ENCODE measurements at places on chromosomes 11 and 22. TPM values are rescaled to one million over a fixed set of nuclear protein-coding genes. Genes with fewer than 3 reads are reported as not detected.

GRCh38 chr22:49586873-49587272 lies 240.8 kb downstream of the BRD1 start:
- no peaks in the 10 kb centered on the region for H3K36me3 ChIP-seq
- no peaks in the 10 kb centered on the region for H3K4me1 ChIP-seq

DNA sequence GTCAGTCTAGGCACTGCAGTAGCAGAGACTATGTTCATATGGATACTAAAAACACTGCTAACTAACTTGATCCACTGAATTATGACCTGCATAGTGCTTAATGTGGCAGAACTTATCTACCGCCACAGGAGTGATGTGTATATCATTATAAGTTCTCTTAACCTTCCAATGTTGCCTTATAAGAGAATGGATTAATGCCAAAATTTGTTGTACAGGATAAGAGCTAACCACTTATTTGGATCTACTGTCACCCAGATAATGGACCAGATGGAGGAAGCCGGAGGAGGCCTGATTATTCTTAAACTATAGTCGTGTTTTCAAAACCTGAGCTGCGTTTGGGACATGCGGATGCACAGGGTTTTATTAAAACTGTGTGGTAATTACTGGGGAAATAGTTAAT lies 1.9 kb upstream of the OR51B4 start:
- H3K4me1 ChIP-seq = no peaks in the 10 kb centered on the region
- H3K27ac ChIP-seq = no peak overlapping the region
- H3K27me3 ChIP-seq = no peaks in the 10 kb centered on the region
- H3K4me3 ChIP-seq = no peak overlapping the region
- no peaks in the 10 kb centered on the region for H3K36me3 ChIP-seq

- no peaks in the 10 kb centered on the region for H3K36me3 ChIP-seq
- H3K27me3 ChIP-seq = no peaks in the 10 kb centered on the region
- peaks cover 5% of the 10 kb centered on the region for H3K4me1 ChIP-seq
- peak; percentile 57 for DNase-seq
Measured at GRCh38 chr11:74397501-74398243, 561 bp downstream of the PGM2L1 start.

GRCh38 chr11:103903621-103904323 lies 132.7 kb upstream of the DDI1 start:
- no peak overlapping the region for H3K4me3 ChIP-seq
- H3K27me3 ChIP-seq = no peaks in the 10 kb centered on the region
- DNase-seq = no peak
- no peaks in the 10 kb centered on the region for H3K36me3 ChIP-seq
- peaks cover 9% of the 10 kb centered on the region for H3K4me1 ChIP-seq

DNA sequence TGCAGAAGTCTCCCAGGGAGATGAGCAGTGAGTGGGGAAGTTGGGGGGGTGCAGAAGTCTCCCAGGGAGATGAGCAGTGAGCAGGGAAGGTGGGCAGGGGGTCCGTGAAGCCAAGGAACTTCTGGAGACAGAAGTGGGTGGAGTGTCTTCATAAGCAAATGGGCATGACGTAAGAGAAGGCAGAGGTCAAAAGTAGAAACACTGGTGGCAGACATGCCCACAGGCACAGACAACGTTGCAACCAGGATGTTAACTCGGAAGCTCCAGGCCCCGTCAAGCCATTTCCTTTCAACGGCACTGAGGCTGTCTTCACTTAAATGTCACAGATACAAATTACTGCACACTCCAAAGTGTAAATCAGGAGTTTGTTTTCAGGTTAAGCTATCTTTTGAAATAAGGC lies 186.1 kb downstream of the SHANK2 start:
- H3K4me1 ChIP-seq = no peaks in the 10 kb centered on the region
- DNase-seq = no peak
- no peak overlapping the region for H3K27ac ChIP-seq
- H3K27me3 ChIP-seq = no peaks in the 10 kb centered on the region
- H3K36me3 ChIP-seq = no peaks in the 10 kb centered on the region
- no peak overlapping the region for H3K4me3 ChIP-seq

- H3K27ac ChIP-seq = no peak overlapping the region
- H3K4me1 ChIP-seq = peaks cover 5% of the 10 kb centered on the region
- DNase-seq = no peak
- no peaks in the 10 kb centered on the region for H3K27me3 ChIP-seq
- H3K36me3 ChIP-seq = peaks cover 99% of the 10 kb centered on the region
Measured at GRCh38 chr22:43988960-43989359, 33.7 kb downstream of the SAMM50 start.

DNA sequence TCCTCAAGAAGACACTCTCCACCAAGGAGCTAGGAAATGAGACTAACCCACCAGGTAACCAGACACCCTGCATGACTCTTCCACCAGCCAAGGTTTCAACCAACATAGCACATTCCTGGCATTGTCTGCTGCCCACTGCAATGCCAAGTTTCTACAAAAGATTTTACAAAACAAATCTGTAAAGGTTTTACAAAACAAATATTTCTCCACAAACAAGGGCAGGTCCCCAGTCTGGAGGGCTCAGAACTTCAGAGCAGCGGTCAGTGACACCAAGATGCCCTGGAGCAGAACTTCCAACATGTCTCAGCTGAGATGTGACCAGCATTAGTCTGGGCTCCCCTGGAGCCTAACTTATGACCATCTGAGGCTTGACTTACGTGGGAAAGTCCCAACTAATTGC lies 14.0 kb downstream of the GALNT18 start:
- H3K4me1 ChIP-seq = peaks cover 12% of the 10 kb centered on the region
- H3K4me3 ChIP-seq = no peak overlapping the region
- H3K36me3 ChIP-seq = no peaks in the 10 kb centered on the region
- H3K27me3 ChIP-seq = no peaks in the 10 kb centered on the region
- H3K27ac ChIP-seq = no peak overlapping the region

- peaks cover 5% of the 10 kb centered on the region for H3K36me3 ChIP-seq
- no peak overlapping the region for H3K4me3 ChIP-seq
- H3K27ac ChIP-seq = no peak overlapping the region
- no peaks in the 10 kb centered on the region for H3K4me1 ChIP-seq
- DNase-seq = peak; percentile 39
- no peaks in the 10 kb centered on the region for H3K27me3 ChIP-seq
Measured at GRCh38 chr22:50571264-50572175, 6.7 kb downstream of the CPT1B start.

DNA sequence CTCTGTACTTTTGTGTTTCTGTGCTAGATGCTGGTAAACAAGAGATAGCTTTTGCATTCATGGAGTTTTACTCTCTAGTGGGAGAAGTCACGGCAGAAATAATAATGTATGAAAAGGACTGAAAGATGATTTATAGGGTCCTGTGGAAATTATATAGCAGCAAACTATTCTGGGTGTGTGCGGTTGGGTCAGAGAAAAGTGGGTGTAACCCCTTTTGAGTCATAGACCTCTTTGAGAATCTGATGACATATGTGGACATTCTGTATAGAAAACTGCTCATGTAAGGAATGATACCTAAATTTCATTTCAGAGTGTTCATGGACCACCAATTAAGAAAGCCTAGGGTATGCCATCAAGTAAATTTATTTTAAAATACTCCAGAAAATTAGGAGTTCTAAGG lies 54.4 kb downstream of the TMEM135 start:
- H3K27me3 ChIP-seq = no peaks in the 10 kb centered on the region
- H3K36me3 ChIP-seq = peaks cover 6% of the 10 kb centered on the region
- no peak overlapping the region for H3K27ac ChIP-seq
- H3K4me3 ChIP-seq = no peak overlapping the region
- no peak for DNase-seq

DNA sequence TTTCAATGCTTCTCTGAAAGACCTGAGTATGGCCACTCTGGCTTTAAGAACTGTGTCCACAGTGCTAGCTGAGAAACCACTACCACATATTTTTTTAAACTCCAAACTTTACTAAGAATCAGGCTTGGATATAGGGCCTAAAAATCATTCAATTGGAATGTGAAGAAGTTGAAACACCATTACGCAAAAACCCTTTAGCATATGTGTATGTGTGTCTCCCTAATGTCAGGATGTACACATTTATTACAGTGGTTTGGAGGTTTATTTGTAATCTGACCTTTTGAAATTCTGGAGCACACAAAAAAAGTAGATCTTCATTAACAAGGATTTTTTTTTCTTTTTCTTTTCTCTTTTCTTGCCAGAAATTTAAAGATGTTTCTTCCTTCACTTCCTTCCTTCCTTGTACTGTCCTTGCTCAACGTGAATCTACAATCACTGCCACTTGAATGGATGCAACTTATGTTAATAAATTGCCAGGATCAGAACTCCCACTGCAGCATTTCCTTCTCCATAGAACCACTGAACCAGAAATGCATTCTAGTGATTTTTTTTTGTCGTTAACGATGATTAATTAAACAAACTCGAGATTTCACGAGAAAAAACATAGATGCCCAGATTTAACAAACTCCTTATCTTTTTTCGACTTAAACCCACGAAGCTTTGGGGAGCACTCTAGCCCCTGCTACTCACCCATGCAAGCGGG lies 3.1 kb upstream of the ADM start:
- peak overlapping the region; percentile 86 for H3K4me3 ChIP-seq
- no peaks in the 10 kb centered on the region for H3K36me3 ChIP-seq
- DNase-seq = no peak
- H3K27me3 ChIP-seq = peaks cover 11% of the 10 kb centered on the region
- H3K4me1 ChIP-seq = peaks cover 54% of the 10 kb centered on the region

DNA sequence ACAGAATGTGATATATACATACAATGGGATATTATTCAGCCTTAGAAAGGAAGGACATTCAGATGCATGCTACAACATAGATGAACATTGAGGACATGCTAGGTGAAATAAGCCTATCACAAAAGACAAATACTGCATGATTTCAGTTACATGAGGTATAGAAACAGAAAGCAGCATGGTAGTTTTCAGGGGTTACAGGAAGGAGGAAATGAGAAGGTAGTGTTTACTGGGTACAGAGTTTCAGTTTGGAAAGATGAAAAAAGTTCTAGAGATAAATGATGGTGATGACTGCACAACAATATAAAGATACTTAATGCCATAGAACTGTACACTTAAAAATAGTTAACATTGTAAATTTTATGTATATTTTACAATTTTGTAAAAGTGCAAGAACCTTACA lies 266.7 kb upstream of the C11orf87 start:
- DNase-seq = no peak
- no peak overlapping the region for H3K4me3 ChIP-seq
- no peak overlapping the region for H3K27ac ChIP-seq
- H3K36me3 ChIP-seq = no peaks in the 10 kb centered on the region

GRCh38 chr11:82303671-82304070 lies 430.0 kb downstream of the FAM181B start:
- H3K27me3 ChIP-seq = no peaks in the 10 kb centered on the region
- DNase-seq = no peak

Gene TENM4
- 1.1 TPM for total RNA-seq

Gene CBX7
- 51.1 TPM for total RNA-seq

Gene RFPL2
- total RNA-seq = not detected

Gene PGA5
- 0.32 TPM for total RNA-seq

Gene C11orf65
- total RNA-seq = 1.3 TPM

Gene TEX54
- total RNA-seq = not detected

Gene OR52I2
- total RNA-seq = not detected
